NK-92 treated with Interleukin-12 subunit alpha and Interleukin-12 subunit beta, amount 100 ng/mL, for 24 hours (cell line): ENCODE measurements at places on chromosomes 11 and 22.

- no peak for DNase-seq
Measured at GRCh38 chr22:31269892-31270579, 22.3 kb downstream of the PIK3IP1 start.

GRCh38 chr11:43245466-43245865 lies 66.3 kb upstream of the API5 start:
- no peak for DNase-seq

DNA sequence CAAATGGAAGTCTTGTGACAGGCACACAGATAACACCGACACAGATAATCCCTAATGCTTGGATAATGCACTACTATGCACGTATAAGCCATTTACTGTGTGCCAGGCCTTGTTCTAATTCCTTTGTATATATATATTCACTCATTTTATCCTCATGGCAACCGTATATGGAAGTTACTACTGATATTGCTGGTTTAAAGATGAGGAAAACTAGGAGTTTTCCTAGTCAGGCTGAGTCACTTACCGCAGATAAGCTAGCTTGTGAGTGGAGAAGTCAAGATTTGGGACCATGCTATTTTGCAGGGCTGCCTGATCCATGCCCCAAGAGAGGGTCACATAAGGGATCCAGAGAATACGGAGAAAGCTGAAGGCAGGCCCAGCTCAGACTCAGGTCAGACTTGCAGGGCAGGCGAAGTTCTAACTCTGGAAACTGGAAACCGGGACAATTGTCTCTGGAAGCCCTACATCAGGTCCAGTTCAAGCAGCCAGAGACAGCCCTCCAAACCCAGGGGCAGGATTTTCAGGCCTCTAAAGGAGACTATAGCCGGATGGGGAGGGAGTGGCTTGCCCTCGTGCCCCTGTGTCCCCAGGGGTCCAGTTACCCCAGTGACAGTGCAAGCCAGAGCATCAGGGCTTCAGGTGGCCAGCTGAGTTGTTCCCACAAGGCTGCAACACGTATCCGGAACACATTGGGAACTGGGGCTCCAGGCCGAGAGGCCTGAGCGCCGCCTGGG lies 534.8 kb downstream of the INSC start:
- DNase-seq = no peak

- DNase-seq = peak; percentile 92
Measured at GRCh38 chr11:64331569-64332371, 8.2 kb upstream of the CCDC88B start.

DNA sequence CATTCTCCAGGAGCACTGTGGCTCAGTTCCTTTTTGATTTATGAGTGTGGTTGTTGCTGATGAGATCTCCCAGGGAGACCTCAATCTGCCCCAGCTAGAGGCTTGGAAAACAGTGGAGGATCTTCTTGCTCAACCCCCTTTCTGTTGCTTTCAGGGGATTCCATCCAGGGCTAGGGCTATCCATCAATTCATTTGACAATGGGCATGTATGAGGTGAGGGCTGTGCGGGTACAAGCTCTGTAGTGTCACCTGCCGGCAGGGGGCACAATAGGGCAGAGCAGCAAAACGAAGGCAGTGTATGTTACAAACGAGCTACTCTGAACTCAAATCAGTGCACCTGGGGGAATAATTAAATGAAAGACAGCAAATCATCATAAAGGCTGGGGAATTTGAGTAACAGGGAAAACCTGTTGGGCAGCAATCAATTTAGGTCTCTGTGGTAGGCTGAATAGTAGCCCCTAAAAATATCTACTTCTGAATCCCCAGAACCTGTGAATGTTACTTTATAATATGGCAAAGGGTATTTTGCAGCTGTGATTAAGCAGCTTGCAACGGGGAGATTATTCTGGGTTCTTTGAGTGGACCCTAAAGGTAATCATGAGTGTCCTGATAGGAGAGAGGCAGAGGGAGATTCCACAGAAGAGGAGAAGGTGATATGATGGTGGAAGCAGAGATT lies 170.3 kb upstream of the ZBED5 start:
- DNase-seq = peak; percentile 58

DNA sequence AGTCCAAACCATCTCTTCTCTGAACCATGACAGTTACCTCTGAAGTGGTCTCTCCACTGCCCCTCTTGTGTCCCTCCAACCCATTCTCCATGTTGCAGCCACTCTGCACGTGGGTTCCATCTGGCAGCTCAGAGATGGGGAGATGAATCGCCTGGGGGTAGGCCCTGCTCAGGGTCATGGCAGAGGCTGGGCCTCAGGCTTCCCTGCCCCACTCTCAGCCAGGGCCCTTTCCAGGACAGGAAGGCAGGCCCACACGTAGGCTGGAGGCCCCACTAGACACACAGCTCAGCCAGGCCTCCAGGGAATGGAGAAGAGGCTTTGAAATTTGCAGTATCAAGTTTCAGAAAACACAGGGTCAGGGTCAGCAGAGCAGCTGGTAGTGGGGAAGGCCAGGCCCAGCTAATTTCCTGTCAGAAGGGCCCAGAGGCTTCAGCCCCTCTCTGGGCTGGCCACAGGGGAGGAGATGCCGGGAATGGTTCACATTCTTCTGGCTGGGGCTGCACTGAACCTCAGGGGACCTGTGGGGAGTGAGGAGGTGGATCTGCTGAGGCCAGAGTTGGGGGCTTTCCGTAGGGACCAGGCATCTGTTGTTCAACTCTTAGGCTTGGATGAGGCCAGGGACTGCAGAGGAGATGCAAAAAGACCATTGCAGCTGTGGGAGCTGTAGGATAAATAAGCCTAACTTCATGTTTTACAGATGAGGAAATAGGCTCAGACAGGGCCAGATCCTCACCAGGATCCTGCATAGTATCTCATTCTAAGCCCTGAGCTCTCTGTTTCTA lies 101.6 kb downstream of the SWAP70 start:
- no peak for DNase-seq

GRCh38 chr11:80838153-80838552 lies 1397.3 kb upstream of the TENM4 start:
- no peak for DNase-seq

- no peak for DNase-seq
Measured at GRCh38 chr11:128222245-128222884, 365.0 kb downstream of the ETS1 start.

DNA sequence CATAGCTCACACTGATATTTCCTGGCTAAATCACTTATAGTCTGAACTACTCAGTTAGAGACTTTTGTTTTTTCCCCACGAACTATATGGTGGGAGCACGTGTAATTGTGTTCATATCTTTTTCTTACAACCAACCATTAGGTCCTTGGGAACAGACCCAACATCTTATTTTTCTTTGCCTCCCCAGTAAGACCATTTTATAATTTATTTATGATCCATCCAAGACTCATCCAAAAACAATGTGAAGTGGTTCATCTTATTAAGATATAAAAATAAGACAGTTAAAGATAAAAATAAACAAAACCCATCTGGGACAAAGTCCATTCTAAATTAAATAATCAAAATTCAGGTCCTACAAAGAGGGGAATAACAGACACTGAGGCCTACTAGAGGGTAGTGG lies 90.8 kb downstream of the FAM168A start:
- no peak for DNase-seq

DNA sequence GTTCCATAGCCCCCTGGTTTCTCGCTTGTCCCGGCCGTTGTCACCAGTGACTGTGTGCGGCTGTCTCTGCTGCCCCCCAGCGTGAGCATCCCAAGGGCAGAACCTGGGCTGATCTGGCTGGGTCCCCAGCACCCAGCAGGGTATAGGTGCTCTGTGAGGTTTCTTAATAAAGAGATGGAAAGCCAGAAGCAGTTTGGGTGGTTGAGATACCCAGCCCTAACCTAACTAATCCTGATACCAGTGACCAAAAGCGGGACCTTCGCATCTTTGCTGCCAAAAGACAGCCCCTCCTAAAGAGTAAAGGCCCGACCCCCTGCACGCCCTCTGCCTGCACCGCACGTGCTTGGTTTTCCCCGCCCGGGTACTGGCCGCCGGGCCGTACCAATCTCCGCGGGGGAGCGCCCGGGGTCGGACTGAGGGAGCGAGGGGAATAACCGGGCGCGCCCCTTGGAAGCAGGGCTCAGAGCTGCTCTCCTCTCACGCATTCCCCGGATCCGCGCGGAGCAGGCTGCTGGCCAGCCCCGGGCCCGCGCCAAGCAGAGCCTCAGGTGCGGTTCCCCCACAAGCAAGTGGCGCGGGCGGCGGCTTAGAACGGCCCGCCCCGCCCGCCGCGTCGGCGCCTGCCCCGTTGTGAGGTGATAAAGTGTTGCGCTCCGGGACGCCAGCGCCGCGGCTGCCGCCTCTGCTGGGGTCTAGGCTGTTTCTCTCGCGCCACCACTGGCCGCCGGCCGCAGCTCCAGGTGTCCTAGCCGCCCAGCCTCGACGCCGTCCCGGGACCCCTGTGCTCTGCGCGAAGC lies at the start of gene DGAT2:
Gene DGAT2 (plus strand): TSS at position 667 of the 797 bp plus-strand sequence. CDS start 214 bp downstream, outside the sequence.
- no peak for DNase-seq
